Activated B cell treated with CpG ODN at 0.5 μM for 24 hours (primary cell): ENCODE measurements at places on chromosomes 2 and 18.

GRCh38 chr2:3598197-3598910 is 3.4 kb downstream of the COLEC11 start:
- DNase-seq, result no peak

DNA sequence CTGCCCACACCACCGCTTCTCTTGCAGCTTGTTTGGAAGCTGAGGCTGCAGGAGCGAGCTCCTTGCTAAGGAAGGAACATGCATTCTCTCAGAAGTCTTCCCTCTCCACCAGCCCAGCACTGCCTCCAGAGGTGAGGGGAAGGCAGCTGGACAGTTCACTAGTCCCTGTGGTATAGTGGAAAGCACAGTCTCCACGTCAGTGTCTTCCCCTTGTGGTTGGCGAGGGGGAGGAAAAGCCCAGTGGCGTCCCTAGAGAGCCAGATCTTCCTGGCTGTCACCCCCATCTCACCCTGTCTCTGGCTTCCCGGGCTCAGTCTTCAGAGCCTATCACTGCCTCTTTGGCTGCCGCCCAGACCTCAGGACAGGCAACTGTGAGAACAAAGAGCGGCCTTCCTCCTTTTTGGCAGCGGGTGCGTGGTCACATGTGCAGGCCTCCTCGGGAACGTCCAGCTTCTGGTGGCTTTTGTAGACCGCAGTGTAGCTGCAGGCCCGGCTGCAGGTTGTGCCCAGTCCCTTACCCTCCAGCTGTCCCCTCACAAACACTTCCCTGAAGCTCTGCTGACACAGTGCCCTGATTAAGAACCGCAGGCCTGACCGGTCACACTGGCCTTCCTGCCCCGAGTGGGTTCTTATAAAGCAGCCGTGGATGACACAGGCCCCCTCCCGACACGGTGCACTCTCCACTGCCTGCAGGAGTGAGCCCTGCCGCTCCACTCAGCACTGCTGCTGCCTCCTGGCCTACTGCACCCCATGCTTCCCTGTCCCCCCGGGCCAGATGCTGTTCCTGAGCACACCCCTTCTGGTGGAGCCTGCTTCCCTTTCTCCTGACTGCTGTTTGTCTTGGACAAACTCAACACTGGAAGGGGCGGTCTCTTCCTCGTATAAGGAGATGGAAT is 90.9 kb downstream of the RNF144A start:
- DNase-seq, result no peak

DNA sequence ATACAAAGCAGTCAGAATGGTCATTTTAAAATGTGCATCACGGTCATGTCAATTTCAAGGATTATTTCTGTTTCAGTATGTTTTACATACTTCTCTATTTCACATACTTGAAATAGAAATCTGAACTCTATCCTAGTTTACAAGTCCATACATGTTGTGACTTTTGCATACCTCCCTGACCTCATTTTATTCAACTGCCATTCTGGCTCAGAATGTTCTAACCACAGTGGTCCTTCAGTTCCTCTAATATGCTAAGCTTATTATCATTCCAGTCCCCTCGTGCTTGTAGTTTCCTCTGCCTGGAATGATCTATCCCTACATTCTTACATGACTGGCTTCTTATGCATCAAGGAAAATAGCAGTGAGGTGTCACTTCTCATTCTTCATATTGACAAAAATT is 295.6 kb downstream of the KIAA1328 start:
- no peak for DNase-seq

- no peak for DNase-seq
Observed at GRCh38 chr2:222609381-222609780, 46.5 kb downstream of the FARSB start.

DNA sequence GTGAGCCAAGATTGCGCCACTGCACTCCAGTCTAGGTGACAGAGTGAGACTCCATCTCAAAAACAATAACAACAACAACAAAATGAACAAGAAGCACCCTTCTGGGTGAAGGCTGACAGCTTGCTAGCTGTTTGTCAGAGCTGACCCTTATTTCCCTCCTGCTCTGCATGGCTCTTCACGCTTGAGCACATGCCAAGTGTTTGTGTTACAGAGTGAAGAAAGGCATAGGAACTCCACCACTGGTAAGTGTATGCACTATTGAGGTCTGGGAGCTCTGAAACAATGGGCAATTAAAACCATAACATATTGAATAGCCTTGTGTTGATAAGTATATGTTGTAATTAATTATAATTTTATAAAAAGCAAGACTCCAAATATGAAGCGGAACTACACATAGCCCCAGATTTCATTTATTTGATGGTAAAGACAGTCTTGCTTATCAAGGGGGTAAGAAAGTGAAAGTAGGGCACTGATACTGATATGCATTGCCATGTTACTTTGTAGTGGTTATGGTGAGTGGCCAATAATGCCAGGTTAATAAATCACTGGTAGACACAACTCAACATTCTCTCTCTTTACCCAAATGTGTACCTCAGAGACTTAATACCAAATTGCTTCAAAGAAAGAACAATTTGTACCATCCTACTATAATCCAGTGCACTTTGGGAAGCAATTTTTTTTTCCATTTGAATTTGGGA is 163.4 kb downstream of the VWC2L start:
- no peak for DNase-seq

- no peak for DNase-seq
Observed at GRCh38 chr2:134603966-134604365, 114.8 kb downstream of the TMEM163 start.

DNA sequence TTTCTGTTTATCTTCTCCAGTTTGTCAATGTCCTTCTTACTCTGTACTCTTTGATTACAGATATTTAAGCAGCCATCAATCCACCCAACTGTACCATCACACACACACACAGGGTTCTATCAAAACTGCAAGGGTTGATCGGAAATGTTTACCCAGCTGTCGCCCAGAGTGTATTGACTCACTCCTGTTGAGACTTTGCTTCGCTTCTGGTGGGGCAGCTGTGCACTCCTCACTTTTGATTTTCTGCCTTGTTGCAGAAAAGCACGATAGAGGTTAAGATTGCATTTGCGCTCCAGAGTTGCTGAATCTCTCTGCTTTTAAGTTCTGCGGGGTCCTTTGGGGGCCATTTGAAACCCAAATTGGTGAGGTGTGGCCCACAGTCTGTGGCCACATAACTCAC is 216.2 kb downstream of the SETBP1 start:
- DNase-seq, result no peak

DNA sequence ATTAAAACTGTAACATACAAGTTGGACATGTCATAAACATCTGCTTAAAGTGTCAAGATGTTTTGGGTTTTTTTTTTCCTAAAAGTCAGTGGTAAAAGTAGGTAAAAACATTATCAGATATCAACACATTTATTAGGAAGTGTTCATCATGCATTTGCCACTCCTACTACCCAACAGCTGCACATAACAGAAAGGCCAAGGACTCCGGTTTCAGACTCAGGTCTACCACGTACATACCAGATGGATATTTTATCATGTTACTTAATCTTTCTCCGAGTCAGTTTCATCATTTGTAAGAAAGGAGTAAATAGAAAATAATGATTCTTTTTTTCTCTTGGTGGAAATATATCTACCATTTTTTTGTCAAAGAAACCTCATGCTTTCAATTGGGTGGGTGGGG is 192.3 kb downstream of the UBE2E3 start:
- DNase-seq, result no peak

DNA sequence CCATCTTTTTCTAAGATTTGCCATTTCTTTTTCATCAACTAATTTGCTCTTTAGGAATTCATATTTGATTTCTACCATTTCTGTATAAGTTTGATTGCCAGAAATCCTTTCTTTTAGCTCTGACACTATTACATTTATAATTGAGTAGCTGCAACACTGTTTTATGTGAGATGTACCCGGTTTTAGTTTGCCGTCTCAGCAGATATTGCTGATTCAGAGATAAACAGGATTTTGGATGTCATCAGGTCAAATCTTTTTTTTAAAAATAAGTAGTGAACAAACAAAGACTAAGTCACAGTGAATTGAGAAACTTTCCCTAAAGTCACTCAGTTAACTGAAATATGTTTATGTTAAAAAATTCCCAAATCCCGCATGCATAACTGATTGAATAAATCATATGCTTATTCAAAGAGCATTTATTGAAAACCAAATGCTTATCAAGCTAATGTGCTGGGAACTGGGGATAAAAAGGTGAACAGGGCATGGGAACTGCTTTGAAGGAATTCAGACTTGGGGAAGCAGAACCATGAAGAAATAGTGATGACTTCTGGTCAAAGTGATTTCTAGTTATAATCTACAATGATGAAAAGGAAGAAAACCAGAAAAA is 19.5 kb upstream of the CCDC102B start:
- no peak for DNase-seq

- DNase-seq, result no peak
Observed at GRCh38 chr2:223232285-223232684, 180.3 kb downstream of the KCNE4 start.

DNA sequence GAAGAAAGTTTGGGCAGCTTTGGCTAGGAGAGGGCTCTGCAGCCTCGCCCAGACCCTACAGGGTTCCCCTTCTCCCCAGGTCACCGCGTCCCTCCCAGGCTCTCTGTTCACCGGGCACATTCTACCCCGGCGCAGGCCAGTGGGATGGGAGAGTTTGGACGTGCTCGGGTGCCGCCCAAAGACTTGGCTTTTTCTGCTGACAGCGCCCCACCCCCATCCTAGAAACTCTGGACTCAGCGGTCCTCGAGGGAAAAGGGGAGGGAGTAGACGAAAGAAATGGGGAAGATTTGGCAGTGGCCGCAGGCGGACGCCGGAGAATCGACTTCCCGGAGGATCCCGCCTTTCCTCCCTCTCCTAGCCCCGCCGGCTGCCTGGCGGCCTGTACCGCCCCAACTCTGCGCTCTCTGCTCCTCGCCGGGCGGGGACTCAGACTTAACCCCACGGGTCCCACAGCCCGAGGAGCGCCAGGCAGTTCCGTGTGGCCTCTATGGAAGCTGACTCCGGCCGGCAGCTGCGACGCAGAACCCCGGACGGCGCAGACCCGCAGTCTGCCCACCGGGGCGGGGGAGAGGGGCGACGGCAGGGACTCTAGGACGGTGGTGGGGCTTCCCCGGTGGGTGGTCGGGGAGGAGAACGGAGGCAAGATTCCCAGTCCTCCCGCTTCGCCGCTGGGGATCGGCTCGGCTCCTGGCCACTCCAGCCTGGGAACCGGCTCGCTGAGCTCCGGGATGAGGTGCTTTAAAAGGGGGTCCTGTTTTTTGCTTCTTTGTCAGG is 863 bp upstream of the SIX2 start:
- DNase-seq, result no peak

- DNase-seq, result no peak
Observed at GRCh38 chr2:144748443-144748842, 228.5 kb upstream of the ZEB2 start.

DNA sequence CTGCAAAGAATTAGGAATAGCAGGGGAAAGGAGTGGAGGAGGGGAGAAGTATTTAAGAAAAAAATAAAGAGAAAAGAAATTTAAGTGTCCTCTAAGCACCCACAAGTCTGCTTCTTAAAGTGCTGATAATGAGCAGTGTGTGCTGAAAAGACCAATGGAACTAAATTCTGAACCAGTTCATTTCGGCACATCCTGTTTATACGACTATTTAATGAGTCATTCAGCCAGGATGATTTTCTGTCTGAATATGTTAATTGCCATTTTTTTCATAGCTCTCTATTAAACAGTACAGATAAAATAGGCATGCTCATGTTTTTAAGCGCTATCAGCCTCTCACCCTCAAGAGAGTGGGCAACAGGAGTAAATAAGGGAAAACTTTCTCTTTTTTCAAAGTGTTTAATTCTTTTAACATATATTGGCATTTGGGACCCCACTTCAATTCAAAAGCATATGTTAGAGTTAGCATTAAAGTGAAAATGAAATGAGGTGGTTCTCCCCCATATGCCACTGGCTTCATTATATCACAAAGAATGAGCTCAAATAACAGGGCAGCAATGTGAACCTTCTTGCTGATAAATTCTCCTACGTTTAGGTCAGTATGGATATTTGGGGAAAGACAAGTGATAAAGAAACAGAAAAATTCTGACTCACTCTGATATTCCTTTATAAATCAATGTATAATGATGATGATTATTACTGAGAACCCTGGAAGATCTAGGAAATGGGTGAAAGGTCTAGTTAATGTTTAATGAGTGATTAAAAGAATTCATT is 87.5 kb downstream of the TCF4 start:
- DNase-seq, result no peak

- no peak for DNase-seq
Observed at GRCh38 chr2:108637304-108637669, 82.0 kb upstream of the RANBP2 start.

GRCh38 chr2:72414137-72414760 is 266.6 kb upstream of the CYP26B1 start:
- DNase-seq, result no peak
